ENCODE measurements at places on chromosomes 2 and 18.

DNA sequence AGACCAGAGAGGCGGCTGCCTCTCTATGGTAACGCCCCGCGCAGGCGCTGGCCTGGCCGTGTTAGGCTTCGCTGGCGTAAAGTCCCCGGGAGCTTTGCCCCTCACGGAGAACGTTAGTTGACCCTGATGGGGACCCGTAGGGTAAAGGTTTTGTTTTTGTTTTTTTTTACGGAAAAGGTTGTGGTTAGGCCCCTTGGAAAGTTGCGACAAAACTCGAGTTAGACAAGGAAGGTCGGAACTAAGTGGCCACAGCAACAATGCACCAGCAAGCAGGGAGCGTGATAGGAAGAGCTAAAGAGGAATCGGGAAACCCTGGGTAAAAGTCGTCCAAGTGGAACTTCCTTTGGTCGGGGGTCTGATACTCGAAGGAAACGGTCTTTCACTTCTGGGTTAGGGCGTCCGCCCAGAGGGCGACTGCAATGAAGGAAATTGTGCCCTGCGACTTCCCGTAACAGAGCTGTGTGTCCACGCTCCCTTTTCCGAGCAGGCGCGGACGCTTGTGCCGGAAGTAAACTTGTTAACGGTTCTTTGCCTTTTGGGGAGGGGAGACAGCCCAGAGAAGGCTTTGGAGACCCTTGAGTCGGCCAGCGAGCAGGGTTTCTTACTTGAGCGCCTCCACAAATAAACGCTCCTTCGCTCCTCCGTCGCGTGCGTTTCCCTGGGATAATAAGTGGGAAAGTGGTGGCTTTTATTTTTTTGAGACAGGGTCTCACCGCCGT, 493 bp upstream of the CLASP1 start:
- DNase-seq, result peak; percentile 98

GRCh38 chr2:110783196-110783873, 51.0 kb downstream of the ACOXL start:
- no peak for DNase-seq

- no peak for DNase-seq
These were observed 98.6 kb upstream of the ITPRID2 start for GRCh38 chr2:181792906-181793305.

GRCh38 chr18:27567434-27567833, 382.3 kb upstream of the CHST9 start:
- no peak for DNase-seq

GRCh38 chr2:51219468-51219867, 187.5 kb upstream of the NRXN1 start:
- no peak for DNase-seq

GRCh38 chr2:128172191-128172590, 81.2 kb downstream of the UGGT1 start:
- no peak for DNase-seq

DNA sequence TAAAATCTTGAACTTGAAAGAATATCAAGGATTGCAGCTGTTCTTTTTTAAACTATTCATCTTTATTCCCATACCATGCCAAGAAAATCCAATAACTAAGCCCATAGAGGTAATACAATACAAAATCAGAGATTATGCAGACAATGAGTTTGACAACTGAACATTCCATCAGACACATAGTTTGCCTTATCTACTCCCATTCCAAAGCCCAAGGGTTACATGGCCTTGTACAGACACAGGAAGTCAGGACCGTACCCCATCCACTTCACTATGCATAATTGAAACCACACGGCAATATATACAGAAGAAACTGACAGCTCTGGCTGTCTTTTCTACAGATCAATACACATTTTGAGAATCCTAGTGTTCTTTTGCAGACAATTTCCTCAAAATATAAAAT, 181.3 kb downstream of the TMX3 start:
- no peak for DNase-seq

DNA sequence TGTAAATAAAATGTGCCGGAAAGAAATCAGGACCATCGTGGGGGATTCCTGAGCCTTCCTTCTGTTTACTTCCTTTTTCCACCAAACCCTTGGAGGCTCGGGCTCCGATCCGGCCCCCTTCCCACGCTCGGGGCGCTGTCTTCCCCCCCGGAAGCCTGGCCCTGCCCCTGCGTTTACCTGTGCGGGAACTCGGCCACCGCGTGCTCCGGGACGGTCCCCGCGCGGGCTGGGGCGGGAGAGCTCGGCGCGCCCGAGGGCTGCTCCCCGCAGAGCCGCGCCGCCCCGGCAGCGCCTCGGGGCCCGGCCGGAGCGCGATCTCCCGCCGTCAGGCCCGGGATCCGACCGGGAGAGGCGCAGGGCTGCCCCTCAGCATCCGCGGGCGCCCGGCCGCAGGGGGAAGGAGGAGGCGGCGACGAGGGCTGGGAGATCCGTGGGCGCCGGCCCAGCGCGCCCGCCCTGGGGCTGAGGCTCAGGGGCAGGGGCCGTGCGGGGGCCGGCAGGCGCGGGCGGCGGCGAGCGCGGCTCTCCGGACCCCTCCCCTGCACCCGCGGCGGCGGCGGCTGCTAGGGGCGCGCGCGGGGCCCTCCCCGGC, 435 bp downstream of the ADCY3 start:
- DNase-seq, result no peak

GRCh38 chr2:54052825-54053718, 62.3 kb upstream of the ACYP2 start:
- DNase-seq, result no peak

GRCh38 chr2:213152065-213152794, 818 bp upstream of the IKZF2 start:
- DNase-seq, result peak; percentile 81

GRCh38 chr2:127826047-127826446, 15.1 kb upstream of the WDR33 start:
- no peak for DNase-seq

GRCh38 chr2:39135690-39136259, 14.9 kb upstream of the SOS1 start:
- DNase-seq, result no peak

GRCh38 chr18:54641734-54642133, 50.7 kb downstream of the DYNAP start:
- no peak for DNase-seq

GRCh38 chr2:29165362-29166241, 50.4 kb downstream of the CLIP4 start:
- DNase-seq, result no peak

DNA sequence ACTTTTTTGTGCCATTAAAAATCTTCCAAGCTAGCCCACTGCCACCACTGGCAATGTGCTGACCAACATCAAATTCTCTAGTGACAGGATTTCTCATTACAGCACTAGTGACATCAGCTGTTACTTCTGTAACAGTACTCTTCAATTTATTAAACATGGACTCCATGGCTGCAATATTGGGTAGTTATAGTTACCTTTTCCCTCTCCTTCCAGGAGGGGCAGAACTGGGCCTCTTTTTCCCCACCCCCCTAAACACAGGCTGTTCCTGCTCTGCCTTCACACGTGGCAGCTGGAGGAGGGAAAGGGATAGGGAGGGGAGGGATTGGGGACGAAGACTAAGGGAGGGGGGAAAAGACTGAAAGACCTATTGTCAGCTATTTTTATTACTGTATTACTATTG, 38.1 kb downstream of the TRAK2 start:
- no peak for DNase-seq

DNA sequence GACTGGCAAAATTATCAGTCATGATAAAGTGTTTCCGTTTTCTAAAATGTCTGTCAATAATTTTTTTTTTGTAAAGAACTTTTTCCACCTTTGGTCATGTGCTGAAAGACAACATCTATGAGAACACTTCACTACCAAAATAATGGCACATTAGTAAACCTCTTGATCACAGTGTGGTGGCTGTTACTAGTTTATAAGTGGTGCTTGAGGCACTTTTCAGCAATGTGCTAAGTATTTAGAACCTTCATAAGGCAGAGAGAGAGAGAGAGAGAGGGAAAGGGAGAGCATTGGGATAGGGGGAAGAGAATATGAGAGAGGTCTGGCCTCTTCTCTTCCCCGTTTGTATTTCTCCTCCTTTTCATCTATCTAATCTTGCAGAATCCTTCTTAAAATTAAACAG, 1.1 kb upstream of the NYAP2 start:
- DNase-seq, result no peak

DNA sequence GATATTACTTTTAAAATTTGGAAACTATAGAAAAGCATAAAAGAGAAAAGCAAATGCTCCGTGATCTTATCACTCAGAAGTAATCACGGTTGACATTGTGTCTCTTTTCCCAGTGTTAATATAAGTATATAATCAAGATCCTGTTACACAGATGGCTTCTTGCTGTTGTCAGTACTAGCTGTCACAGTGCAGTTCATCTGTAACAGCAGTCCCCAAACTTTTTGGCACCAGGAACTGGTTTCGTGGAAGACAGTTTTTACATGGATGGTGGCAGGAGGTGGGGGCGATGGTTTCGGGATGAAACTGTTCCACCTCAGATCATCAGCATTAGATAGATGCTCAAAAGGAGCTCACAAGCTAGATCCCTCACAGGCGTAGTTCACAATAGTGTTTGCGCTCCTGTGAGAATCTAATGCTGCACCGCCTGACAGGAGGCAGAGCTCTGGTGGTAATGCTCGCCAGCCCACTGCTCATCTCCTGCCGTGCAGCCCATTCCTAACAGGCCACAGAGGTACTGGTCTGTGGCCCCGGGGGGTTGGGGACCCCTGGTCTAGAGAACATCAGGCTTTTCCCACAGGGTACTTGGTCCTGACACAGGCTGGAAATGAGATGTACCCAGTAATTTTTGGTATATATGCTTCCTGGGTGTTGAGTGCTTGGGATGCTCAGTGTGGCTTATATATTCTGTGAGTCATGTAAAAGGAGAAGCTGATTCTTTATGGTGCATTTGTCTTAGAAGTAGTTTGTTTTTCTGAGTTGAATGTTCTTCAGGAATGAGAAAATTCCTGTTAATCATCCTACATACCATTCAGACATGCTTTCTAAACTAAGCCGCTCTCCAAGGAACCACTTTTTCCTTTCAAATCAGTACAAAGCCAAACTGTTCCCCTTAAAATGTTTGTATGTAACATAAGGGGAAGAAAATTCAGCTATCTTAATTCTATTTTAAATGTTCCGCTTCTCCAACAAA, 121.8 kb downstream of the NCK2 start:
- no peak for DNase-seq

DNA sequence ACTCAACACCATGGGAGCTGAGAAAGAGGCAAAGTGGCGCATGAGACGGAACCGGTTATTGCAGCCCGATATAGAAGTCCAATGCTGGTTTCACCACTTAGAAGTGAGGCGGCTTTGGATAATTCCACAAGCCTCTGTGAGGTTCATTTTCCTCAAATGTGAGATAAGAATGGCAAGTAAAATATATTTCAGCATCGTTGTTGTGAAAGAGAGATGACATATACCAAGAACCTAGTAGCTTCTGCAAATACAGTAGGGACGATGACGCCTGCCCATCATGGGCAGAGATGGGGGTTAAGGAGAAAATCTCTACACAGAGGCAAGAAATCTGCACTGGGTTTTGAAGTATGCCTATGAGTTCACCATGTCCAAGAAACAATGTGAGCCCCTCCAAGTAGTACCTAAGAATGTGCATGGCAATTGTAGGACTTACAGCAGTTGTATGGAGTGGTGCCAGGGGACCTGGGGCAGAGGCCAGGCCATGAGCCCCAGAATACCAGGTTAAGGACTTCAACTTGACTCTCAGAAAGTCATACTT, 352.0 kb downstream of the RNF144A start:
- DNase-seq, result no peak

- peak; percentile 84 for DNase-seq
These were observed 10.4 kb upstream of the MAP3K2 start for GRCh38 chr2:127398239-127398590.

GRCh38 chr2:37569986-37570679, 101.3 kb downstream of the CDC42EP3 start:
- DNase-seq, result no peak

DNA sequence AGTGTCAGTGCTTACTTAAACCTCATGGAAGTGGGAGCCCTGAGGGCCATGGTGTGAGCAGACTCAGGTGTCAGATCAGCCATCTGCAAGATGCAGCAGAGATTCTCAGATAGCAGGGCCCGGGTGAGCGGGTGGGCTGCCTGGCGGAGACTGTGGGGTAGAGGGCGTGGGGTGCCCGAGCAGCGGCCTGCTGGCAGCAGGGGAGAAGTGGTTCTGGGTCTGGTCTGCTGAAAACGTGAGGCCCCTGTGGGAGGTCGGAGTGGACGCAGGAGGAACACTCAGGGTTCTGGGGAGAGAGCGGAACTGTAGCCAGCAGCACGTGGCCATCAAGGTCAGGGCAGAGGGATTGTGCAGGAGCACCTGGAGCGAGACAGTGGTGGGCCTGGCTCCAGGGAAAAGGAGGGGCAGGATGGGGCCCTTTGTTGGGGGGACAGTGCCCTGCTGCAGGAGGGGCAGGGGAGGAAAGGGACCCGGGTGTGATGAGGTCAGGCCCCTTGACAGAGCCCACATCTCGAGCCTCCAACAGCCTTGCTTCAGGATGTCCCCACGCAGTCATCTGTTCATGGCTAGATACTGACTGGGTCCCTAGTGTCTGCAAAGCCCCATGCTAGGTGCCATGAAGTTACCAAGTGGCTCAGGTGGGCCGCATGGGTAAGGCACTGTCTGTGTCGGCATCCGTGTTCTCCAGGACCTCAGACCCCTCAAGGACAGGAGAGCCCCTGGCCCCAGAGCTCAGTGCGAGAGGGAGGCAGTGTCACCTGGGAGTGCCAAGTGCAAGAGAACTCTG, 2.7 kb upstream of the ESPNL start:
- no peak for DNase-seq

- no peak for DNase-seq
These were observed 497.2 kb downstream of the THSD7B start for GRCh38 chr2:137262594-137262993.

- DNase-seq, result no peak
These were observed 42.2 kb upstream of the ARHGAP15 start for GRCh38 chr2:143087033-143087432.

DNA sequence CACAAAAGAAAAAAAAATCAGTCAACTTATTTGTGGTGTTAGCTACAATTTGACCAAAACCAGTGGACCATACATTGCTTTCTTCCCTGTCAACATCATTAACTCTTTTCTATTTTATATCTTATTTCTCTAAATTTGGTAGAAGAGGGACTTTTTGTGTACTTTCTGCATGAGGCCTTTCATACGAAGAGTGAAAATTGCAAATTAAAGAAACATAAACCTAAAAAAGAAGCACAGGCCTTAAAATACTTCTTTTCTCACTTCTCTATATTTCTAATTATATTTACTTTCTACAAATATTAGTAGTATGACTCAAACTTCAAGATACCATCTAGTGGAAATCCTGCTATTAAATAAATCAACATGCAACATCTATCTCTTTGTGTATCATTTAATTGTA, 1073.4 kb upstream of the ZEB2 start:
- DNase-seq, result no peak

GRCh38 chr2:74817304-74817675, 16.6 kb upstream of the HK2 start:
- DNase-seq, result no peak

GRCh38 chr2:187382131-187382530, 65.9 kb downstream of the CALCRL start:
- DNase-seq, result no peak

All from Right ventricle myocardium superior (tissue), 1 donor.